ENCODE measurements at places on chromosomes 7 and 10.
A peak's percentile ranks its signal among the peaks of the same experiment; 100 is the strongest.

DNA sequence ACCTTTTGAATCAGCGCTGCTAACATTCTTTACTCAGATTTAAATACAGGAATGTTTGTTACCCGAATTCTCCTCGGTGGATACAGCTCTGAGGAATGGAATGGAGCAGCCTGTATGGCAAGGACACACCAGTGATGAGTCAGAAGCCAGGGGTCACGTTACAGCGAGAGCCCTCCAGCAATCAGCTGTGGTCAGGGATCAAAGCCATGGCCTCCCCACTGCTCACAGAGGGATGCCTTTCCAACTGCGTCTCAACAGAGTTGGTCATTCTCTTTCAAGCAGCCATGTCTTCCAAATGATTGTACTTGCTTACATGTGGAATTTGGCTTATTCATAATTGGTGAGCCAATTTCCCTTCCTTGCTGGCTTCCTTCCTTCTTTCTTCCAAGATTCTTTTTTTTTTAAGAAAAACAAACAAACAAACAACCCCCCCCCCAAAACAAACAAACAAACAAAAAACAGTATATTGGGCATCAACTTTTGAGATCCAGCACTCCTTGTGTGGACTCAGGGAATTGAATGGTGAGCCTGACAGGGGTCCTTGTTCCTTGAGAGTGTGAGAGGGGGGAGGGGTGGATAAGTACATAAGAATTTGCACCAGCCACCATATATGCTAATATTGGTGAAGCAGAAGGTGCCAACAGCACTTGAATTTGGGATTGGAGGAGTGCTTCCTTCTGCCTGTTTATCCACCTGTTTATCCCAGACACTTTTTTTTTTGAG is 100.2 kb downstream of the ATXN7L1 start:
- no peak for DNase-seq

GRCh38 chr7:99559175-99559915 is 903 bp downstream of the ZNF655 start:
- DNase-seq = no peak

GRCh38 chr7:4203626-4204512 is 478.2 kb upstream of the FOXK1 start:
- no peak for DNase-seq

GRCh38 chr10:133526957-133527588 is at the start of gene CYP2E1:
TSS of gene CYP2E1 (plus strand) at chr10:133527363. CDS start at chr10:133527396, 33 bp downstream.
- DNase-seq = no peak

DNA sequence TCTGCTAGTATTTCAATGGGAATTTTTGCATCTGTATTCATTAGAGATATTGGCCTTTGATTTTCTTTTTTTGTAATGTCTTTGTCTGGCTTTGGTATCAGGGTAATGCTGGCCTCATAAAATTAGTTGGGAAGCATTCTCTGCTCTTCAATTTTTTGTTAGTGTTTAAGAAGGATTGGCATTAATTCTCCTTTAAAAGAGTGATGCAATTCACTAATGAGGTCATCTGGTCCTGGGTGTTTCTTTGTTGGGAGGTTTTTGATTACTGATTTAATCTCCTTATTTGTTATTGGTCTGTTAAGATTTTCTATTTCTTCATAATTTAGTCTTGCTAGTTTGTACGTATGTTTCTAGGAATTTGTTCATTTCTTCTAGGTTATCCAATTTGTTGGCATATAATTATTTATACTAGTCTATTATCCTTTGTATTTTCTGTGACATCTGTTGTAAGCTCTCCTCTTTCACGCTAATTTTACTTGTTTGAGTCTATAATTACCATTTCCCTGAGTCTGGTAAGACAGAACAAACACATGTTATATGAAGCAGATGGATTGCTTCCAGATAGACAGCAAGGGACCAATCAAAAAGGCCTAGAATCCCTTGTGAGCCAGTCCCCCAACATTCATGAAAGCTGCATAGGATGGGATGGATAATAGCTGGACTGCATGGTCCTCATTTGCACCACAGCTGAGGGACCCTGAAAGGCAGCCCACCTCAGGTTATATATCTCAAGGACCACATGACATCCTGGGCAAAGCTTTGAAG is 54.4 kb downstream of the MTPAP start:
- DNase-seq = no peak

GRCh38 chr10:108608860-108609259 is 1314.5 kb downstream of the XPNPEP1 start:
- no peak for DNase-seq

GRCh38 chr10:70495691-70496261 is 17.2 kb downstream of the PALD1 start:
- DNase-seq = no peak

DNA sequence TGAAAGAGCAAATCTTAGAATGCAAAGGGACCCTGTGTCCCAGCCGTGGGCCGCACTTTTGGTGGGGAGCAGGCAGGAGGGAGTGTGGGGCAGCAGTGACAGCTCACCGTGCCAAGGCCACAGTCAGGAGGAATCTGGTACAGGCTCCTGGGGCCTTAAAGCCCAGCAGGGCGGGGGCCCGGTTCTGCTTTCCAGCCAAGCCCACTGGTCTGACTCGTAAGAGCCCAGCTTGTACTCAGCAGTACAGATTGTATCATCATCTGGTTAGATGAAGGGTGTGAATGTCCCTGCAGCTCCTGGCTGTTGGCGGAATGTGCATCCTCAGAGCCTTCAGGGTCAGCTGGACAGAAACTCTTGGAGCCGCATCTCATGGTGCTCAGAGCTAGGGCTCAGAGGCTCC is 30.5 kb upstream of the TRIM8 start:
- no peak for DNase-seq

GRCh38 chr10:29920408-29921070 is 138.8 kb downstream of the JCAD start:
- DNase-seq = no peak

DNA sequence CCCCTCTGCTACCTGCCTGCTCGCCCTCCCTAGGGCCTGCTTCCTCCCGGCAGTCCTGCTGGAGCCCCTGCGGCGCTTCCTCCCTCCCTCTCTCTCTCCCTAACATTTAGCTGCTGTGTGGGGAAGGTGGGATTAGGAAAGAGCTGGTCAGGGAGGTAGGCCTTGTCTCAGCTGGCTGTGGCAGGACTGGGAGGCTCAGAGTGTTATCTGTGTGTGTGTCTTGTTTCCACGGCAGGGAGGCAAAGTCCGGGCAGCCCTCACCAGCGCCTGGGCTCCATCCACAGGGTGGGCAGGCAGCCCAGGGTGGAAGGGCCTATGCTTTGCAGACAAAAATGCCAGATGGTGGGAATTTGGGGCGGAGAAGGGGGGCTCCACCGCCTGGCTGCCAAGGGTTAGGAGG is 105.7 kb downstream of the RPS24 start:
- no peak for DNase-seq

DNA sequence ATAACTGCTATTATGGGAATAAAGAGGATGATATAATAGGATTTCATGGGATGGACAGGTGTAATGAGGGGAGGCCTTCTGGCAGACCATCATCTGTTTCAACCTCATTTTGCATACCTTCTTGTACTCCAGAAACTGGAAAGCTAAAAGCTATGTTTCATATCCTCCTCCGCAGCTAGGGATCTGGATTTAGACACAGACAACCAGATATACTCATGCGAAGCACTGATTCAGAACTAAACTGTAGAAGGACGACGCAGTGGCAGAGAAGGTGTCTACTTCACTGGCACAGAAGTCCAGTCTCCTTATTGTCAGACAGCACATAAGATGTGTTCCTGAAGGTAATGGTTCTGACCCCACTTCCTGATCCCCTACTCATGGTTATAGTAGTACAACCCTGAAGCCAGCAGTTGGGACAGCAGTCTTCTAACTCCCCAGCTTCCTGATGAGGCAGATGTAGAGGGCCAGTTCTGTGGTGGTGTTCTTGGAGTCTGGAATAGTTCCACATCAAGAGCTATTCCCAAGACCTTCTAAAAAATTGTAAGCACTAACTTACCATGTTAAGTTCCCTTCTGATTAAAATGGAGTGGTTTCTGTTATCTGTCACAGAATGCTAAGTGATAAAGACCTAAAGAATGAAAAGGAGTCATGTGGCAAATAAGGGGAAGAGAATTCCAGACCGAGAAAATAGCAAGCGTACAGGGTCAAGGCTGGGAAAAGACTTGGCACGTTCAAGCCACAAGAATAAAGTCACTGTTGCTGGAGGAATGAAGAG is 550.3 kb downstream of the GRM8 start:
- no peak for DNase-seq

DNA sequence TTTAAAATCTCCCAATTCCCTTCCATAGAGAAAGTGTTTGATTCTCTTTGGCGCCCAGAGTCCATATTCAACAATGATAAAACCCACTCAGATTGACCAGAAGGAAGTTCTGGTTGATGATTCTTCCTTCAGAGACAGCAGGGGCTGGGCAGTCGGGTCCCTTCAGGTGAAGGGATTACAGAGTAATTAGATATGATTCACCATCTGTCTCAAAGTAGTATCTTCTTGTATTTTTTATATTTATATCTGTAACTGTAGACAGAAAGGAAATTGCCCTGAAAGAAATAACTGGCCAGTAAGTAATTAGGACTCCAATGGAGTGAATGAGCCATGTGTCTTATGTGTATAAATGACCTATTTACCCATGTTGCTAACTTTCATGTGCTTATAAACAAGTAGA is 156.0 kb downstream of the PLCE1 start:
- no peak for DNase-seq

- DNase-seq = no peak
Measured at GRCh38 chr7:47587976-47588375, 6.1 kb upstream of the TNS3 start.

GRCh38 chr7:74479066-74479781 is 25.5 kb downstream of the GTF2IRD1 start:
- DNase-seq = peak; percentile 54

DNA sequence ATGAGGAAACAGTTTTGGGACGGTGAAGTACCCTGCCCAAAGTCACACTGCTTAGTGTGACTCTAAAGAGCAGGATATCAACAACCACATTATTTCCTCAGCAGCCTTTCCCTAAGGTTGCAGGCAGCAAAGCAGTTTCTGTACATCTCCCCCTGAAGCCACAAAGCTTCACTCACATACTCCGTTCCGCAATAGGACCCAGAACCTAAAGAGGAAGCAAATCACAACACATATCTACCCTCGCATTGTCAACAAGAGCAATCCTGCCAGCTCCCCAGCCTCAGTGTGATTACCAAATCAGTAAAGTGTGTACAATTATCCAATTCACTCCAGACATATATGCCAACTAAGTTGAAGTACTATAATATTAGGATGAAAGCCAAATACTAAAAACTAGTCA is 30.8 kb downstream of the VAX1 start:
- no peak for DNase-seq

GRCh38 chr7:6254866-6255265 is 17.6 kb downstream of the CYTH3 start:
- no peak for DNase-seq

- DNase-seq = no peak
Measured at GRCh38 chr7:101950450-101951119, 133.2 kb downstream of the CUX1 start.

DNA sequence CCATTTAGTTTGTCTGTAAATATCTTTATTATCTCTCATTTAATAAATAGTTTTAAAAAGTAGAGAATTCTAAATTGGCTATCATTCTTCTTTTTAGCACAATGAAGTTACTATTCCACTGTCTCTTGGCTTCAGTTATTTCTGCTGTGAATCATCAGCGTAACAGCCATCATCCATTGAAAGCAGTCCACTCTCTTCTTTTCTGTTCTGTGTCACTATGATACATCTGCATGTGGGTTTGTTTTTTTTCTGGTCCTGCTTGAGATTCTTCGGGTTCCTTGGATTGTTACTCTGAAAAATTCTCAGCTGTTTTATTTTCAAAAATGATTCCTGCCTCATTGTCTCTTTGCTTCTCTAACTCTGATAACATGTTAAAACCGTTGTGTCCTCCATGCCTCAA is 52.5 kb downstream of the CSGALNACT2 start:
- DNase-seq = no peak

DNA sequence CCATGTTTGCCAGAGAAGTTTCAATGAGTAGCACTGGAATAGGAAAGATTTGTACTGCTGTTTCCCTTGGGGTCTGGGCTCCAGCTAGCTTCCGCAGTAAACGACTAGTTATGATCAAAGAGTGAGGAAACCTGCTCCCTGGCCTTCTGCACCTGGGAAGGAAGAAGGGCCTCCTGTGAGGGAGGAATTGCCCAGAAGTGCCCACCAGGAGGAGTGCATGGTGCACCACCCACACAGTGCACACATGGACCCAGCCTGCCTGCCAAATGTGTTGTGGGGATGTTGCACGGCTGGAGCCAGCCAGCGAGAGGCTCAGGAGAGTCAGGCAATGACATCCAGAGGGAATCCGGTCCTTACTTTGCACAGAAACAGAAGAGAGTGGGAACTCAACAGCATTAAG is 27.0 kb upstream of the FAM107B start:
- no peak for DNase-seq

DNA sequence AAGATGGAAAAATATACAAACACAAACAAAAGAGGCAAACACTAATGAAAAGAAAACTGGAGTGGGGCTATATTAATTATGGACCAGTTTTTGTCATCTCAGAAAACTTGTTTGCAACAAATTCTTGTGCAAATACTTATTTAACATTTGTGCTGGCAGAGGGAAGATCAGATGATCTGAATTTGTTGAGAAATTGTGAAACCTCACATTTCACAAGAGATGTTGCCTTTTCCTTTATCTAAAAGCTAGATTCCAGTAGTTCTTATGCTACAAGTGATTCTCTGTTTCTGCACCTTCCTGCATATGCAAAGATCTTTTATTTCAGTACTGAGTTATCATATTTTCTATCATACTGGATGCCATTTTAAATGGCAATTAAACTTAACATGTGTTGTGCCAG is 320.7 kb downstream of the SUGCT start:
- DNase-seq = no peak

- peak; percentile 86 for DNase-seq
Measured at GRCh38 chr7:157337316-157338149, 729 bp downstream of the DNAJB6 start.

- DNase-seq = no peak
Measured at GRCh38 chr10:113179265-113179664, 229.2 kb downstream of the TCF7L2 start.

- DNase-seq = no peak
Measured at GRCh38 chr7:39410582-39410981, 155.6 kb upstream of the YAE1 start.

DNA sequence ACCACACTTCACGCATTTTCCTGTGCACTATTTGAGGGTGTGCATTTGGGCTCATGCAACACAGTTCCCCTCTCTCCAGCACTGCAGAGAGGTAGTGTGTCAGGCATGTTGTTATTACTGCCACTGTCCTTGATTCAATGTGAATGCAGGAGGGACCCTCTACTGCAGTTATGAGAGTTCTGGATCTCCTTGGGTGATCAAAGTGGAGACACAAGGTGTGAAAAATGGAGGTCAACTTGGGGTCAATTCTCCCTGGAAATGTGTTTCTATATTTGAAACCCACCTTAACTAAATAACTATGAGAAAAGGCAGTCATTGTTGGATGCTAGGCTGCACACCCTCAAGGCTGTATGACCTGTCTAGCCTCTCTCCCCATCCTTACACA is 73.9 kb upstream of the FAM171A1 start:
- DNase-seq = no peak

DNA sequence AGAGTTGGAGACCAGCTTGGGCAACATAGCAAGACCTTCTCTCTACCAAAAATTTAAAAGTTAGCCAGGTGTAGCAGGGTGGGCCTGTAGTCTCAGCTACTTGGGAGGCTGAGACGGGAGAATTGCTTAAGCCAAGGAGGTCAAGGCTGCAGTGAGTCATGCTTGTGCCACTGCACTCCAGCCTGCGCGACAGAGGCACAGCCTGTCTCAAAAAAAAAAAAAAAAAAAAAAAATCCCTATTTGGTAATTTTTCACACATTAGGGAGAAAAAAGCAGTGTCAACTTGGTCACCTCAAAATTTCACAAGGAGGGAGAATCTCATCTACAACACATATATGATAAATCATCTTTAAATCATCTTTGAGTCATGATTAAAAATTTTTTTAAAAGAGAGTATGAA is 6.4 kb upstream of the ZNF398 start:
- DNase-seq = no peak

GRCh38 chr10:61877887-61878739 is 23.4 kb upstream of the ARID5B start:
- no peak for DNase-seq
